ENCODE measurements at places on chromosomes 16 and 17.

DNA sequence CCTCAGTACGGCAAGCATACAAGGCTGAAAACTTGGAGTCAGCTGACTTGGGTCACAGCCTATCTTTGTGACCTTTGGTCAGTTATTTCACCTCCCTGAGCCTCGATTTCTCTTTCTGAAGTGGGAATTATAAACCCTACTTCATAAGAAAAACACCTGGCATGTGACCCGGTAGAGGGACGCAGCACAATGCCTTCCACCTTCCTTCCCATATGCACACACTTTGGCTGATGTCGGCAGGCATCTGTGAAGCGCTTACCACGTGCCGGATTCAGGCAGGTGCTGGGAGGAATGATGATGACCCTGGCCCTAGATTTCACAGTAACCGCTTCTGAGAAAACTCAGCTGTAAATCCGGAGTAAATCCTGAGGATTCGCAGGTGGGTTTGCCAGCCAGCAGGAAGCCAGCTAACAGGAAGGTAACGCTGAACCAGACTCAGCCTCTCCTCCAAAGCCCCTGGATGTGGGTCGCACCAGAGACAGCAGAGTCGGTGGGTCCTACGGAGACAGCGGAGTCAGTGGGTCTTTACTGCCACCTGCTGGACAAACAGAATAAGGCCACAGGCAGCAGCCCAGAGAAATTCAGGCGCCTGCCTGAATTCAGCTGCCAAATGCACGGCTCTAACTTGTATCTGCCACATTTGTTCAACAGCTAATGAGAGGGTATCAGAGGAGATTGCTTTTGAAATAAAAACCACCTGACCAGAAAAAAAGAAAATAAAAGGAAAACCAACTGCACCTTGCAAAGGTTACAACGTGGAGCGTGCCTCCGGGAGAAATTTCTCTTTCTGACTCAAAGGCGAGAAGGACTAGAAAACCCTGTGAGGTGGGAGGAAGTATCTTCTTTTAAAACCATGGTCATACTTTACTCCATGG, 16.6 kb downstream of the COPRS start:
- peak; percentile 81 for DNase-seq

- DNase-seq: no peak
These were observed 37.4 kb downstream of the COX4I1 start for GRCh38 chr16:85836706-85837582.

- DNase-seq: no peak
These were observed 163.0 kb upstream of the CDH5 start for GRCh38 chr16:66203476-66203875.

DNA sequence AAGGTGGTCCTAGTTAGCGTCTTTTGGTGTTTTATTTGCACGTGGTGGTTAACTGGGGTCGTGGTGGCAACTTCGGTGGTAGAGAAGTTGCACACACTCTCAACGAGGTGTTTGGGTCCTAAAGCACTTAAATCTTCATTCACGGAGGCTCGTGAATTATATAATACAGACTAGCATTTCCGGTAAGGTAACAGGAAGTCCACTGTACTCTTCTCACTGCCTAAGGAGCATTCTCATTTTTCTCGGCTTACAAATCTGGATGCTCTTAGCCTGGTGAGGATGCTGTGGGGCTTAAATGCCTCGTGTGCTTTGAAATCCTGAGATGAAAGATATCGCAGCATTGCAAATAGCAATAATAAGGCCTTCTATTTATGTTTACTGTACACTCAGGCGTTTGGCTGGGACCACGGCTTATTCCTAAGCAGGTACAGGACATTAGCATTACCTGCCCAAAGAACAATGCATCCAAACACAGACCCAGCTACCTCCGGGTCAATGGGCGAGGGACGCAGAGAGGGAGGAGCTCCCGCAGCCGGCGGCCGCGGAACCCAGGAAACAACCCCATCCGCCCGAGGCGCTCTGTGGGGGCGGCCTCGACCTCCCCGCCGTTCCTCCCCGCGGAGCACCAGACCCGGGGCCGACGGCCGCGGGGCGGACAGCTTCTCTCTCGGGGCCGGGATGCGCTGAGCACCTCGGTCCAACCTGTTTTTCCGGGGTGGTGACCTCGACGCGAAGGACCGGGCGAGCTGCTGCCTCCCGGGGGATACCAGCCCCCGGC, 856 bp downstream of the DNAJA2 start:
- peak; percentile 25 for DNase-seq

- no peak for DNase-seq
These were observed 46.9 kb downstream of the TK2 start for GRCh38 chr16:66503030-66503429.

DNA sequence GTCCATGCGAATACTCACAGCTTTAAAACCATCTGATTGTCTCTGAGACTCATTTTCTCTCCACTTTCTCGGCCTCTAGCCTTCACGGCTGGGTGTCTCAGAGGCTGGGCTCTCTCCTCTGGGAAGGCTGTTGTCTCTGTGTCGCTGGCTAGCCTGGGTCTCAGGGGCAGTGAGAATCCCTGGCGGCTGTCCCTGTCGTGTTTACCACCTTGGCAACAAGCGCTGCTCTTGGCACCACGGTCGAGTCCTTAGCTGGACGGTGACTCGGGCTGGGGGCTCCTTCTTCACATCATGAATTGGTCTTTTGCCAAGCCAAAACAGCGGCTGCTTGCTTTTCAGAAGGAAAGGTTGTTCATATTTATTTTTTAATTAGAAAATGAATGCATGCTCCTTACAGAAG, 81.1 kb downstream of the MSI2 start:
- DNase-seq: no peak
